ENCODE measurements at places on chromosomes 7 and 10.

- DNase-seq: no peak
These were observed 263.5 kb downstream of the ADARB2 start for GRCh38 chr10:1473874-1474273.

- no peak for DNase-seq
These were observed 35.2 kb downstream of the UBTD1 start for GRCh38 chr10:97533888-97534287.

- no peak for DNase-seq
These were observed 340.3 kb downstream of the FRMD4A start for GRCh38 chr10:13990392-13990805.

GRCh38 chr10:97081621-97082235 is 104.0 kb downstream of the SLIT1 start:
- peak; percentile 25 for DNase-seq

DNA sequence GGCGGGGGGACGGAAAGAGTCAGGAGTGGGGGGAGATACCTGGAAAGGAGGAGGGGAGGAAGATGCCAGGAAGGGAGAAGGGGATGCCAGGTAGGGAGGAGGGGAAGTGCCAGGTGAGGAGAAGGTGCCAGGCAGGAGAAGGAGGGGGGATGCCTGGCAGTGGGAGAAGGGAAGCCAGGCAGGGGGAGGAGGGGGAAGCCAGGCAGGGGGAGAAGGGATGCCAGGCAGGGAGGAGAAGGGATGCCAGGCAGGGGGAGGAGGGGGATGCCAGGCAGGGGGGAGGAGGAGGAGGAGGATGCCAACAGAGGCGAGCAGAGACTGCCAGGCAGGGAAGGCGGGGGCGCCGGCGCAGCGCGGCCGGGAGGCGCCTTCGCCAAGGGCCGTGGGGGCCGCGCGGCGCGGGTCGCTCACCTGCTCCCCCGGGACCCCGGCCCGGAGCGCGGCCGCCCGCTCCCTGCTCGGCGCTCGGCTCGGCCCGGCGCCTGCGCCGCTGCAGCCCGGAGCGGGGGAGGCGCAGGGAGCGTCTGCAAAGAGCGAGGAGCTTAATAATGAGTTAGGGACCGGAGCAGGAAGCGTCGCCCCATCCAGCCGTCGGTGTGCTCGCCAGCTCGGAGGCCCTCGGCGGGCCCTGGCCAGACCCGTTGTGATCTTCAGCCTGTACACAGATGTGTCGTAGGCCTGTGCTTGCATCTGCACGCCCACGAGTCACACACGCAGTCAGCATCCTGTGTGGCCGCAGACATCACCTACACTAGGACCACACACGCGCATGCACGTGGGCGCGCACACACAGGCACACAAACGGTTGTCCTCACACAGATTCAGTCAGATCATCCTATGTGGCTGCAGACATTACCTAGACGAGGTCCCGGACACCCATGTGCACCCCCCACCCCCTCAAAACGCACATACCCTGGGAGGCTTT is 28.4 kb upstream of the SMARCD3 start:
- DNase-seq: no peak

Measured in RCC 7860 (cell line).